ENCODE measurements at places on chromosomes 12 and 14.

DNA sequence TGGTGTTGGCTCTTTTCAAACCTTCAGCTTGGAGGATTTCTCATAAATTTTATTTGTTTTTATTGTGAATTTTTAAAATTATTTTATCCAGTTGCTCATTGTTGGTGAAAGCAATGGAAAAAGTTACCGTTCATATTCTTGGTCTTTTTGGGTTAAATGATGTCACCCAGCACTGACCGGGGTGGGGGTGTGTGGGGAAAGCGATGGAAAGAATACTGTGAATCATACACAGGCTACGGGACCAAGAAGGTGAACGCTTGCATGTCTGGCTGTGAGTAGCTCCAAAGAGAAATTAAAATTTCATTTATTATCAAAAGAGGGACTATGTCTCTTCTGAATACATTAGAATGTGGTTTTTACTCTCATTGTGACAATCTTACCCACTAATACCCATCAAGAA lies 430.1 kb downstream of the AEBP2 start:
- DNase-seq = no peak

GRCh38 chr12:96452261-96452922 lies 37.0 kb upstream of the CFAP54 start:
- DNase-seq = no peak

DNA sequence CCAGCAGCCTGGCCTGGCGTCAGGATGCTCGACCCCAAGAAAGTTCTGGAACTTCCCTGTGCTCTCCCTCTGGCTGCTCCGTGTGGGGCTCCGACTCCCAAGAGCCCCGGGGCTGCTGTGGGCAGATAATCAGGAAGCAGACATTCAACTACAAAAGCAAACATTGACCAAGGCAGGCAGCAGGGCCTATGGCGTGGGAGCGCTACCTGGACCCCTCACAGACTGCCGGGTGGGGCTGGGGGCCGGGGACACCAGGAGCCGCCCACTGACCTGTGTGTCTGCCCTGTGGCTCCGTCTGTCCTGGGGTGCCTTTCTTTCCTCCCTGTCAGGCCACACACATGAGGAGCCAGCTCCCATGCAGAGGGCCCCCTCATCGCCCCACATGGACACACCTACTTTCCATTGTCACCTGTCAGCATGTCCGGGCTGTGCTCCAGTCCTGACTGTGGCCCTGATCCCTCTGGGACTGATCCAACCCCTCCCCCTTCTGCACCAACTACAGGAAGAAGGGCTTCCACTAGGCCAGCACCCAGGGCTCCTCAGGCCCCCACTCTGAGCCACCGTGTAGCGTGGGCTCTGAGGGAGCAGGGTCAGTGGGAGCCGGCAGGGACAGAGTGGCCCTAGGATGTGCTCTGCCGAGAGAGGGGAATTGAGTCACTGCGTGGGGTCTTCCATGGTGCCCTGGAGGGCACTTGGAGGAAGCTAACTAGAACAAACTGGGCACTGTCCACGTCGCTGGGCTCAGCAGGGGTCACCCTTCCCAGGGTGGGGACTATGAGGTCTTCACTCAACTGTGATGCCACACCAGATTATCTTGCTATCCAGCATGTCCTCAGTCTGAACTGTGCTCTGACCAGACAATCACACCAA lies 215.4 kb upstream of the C14orf180 start:
- DNase-seq = no peak

DNA sequence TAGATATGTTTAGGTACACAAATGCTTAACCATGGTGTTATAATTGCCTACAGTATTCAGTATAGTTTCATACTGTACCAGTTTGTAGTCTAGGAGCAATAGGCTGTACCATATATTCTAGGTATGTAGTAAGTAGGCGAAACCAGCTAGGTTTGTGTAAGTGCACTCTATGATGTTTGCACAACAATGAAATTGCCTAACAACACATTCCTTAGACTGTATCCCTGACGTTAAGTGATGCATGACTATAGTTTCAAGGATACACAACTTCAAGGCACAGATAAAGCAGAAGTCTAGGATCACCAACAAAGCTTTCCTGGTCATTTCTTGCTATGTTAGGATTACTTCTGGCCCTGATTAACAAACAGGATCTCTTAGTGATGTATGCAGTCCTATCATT lies 135.1 kb downstream of the SLC38A1 start:
- no peak for DNase-seq

GRCh38 chr12:2248087-2248900 lies 195.5 kb downstream of the CACNA1C start:
- DNase-seq = no peak

DNA sequence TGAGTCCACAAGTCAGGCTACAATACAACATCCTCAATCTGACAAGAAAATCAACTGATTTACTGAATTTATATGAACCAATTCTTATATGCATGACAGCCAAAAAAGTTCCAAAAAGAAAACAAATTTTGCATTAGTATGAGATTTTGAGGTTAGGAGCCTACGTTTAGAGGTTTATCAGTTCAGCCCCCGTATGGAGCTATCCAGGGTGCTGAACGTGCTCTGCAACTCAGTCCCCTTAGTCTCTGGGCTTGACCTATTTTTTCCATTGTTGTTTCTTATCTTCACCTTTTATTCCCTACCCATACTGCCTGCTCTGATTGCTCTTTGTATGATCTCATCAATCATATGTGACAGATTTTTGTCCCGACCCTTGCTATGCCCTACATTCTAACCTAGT lies 693.0 kb downstream of the NRXN3 start:
- DNase-seq = no peak

GRCh38 chr14:80930836-80931389 lies 10.6 kb downstream of the CEP128 start:
- DNase-seq = no peak

DNA sequence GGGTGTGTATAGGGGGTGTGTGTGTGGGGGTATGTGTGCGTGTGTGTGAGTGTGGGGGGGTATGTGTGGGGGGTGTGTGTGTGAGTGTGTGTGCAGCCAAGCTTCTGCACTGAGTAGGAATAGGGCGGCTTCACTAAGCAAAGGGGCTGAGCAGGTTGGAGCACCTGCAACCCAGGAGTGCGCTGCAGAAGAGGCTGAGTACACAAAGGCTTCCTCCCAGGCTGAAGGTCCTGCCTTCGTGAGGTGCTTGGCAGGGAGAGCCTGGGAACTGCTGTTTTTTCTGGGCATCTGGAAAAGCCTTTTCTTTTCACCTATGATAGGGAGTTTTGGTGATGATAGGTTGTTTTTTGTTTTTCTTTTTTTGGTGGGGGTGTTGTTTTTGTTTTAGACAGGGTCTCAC lies 6.0 kb upstream of the NUDT14 start:
- DNase-seq = no peak

- no peak for DNase-seq
These were observed 142.1 kb downstream of the KIF21A start for GRCh38 chr12:39300799-39301198.

- DNase-seq = no peak
These were observed 223.9 kb downstream of the PTPRO start for GRCh38 chr12:15546102-15546701.

DNA sequence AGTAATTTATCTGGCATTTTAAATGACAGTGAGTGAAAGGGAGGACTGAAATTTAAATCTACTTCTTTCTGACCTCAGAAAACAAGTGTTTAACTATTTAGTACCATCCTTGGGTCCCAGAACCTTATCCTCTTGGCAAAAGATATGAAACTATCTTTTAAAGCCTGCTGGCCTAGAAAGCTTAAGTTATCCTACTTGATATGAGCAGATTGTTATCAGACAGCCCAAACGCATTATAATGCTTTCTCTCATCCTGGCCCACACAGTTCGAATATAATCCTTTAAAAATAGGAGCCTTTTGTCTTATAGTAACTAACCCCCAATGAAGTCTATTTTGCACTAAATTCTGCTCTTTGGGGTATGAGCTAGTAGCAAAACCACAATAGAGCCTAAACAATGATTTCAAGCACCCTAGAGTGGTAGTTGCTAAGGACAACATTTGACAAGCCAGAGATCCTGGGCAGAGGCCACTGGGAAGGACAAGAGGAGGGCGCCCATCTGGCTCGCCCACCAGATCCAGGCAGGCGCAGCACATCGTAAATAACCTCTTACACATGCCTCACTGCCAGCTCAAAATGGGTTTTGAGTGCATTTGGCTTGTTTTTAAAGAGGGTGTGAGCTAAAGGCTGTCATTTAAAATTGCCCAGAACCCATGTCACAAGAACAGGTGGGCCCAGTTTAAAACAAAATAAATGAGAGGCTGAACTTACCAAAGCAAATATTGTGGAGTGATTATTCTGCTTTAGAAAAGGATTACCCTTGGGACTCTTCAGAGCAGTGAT lies 37.7 kb upstream of the CRY1 start:
- DNase-seq = no peak

DNA sequence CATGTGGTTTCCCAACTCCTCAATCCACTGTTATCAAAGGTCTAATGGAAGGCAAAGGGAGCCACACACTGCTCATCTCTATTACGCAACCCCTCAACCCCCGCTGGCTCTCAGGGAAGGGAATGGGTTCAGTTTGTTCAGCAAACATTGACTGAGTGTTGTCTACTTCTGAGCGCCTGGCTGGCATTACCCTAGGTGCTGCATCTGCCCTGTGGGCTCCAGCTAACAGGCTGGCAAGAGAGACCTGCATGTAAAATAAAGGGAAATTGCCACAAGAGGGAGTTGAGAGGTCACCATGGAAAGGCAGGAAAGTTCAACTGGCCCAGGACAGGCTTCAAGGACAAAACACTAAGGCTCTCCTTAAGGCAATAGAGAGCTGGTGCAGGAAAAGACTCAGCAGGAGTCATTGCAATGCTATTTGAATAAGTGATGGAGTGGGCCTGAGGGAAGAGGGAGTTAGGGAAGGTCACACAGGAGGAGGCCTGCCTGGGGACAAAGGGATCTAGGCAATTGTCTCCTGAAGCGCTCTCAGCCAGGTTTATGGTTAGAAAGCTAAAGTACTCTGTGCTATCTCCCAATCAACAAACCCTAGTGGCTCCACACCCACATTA lies 5.5 kb upstream of the ZNF740 start:
- no peak for DNase-seq

- no peak for DNase-seq
These were observed 7.6 kb downstream of the GCH1 start for GRCh38 chr14:54894995-54895394.

DNA sequence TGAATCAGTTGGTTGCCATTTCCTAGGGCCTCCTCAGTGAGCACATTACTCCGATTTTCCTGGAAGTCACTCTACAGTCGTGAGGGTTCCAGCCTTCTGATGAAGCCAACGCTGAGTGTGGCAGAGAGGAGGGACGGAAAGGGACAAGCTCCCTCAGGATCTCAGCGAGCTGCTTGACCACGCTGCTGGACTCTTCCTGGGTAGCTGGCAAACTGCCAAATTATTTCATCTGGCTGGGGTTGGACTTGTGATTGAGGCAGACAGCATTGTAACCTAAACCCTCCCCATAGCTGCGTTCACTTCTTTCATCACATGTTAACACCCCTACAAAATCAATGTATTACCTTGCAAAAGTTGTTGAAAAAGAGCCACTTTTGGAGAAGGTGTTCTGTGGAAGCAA lies 69.6 kb upstream of the CHST11 start:
- DNase-seq = no peak

- no peak for DNase-seq
These were observed 135.9 kb upstream of the ATP2B1 start for GRCh38 chr12:89844539-89844938.

DNA sequence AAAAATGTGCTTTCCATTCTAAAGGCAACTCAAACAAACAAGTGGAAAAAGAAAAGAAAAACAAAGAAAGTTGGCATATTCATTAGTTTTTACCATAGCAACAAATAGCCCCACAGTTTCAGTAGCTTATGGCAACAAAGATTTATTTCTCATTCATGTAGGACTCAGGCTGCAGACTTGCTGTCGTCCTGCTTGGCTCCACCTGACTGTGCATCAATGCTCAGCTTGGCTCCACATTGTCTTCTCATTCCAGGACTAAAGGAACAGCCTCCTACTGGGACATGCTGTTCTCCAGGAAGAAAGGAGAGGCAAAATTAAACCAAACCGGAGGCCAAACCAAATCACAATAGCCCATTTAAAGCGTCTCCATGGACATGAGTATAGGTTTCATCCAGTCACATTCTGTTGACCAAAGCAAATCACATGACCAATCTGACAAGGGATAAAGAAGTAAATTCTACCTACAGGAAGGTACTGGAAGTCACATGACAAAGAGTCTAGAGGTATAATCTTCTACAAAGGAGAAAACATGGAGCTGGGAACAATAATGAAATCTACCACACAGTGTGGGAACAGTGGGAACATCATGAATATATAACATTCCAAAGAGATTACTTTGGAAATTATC lies 222.5 kb downstream of the PIK3C2G start:
- DNase-seq = no peak

DNA sequence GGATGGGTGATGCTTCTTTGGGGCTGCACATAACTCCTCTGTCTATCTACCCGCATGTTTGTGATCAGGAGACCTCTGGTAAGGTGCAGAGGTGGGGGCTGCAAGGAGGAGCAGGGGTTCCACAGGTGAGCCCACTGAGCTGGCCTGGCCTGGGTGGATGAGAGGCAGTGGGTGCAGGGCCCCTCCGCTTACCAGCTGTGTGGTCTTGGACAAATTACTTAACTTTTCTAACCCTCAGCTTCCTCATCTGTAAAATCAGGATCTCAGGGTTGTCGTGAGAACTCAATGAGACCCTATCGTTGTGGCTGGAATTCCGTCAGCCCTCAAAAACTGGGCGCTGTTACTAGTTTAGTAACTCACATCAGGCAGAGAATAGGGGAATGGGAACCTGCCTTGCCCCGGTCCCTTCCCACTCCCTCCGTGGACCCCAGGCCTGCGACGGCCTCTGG lies 7.5 kb downstream of the PTPN6 start:
- no peak for DNase-seq

DNA sequence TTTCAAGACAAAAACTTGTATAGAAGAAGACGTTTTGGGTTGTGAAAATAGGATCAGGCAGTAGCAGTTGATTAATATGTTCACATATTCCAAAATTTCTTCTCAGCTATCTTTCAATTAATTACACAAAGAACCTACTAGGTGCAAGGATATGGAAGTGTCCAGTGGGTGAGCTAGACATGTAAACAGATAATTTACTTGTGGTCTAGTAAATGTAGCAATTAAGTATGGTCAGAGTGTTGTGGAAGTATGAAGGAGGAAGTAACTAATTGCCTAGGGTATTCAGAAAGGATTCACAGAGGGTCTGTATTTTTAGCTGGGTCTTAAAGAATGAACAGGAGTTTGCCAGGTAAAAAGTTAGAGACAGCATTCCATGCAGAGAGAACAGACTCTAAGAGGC lies 5.9 kb downstream of the GOLGA5 start:
- DNase-seq = no peak

DNA sequence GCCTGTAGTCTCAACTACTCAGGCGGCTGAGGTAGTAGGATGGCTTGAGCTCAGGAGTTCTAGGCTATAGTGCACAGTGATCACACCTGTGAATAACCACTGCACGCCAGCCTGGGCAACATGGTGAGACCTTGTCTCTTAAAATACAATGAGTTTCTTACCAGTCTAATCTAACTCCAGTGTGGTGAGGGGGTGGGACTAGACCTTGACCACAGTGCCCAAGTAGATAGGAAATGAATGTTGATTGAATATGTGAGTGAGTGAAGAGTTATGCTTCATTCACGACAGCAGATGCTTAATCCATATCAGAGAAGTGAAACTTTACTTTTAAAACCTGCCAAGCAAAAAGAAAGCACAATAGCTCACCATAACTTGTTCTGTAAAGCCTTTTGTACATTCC lies 11.2 kb upstream of the AK7 start:
- no peak for DNase-seq

All from activated CD4-positive, CD25-positive, alpha-beta regulatory T cell (primary cell).